H9 (cell line): ENCODE measurements at places on chromosomes 7 and 10.

- no peak for DNase-seq
Measured at GRCh38 chr10:91487911-91488582, 77.9 kb downstream of the HECTD2 start.

- no peak for DNase-seq
Measured at GRCh38 chr10:15189133-15189885, 20.8 kb upstream of the NMT2 start.

DNA sequence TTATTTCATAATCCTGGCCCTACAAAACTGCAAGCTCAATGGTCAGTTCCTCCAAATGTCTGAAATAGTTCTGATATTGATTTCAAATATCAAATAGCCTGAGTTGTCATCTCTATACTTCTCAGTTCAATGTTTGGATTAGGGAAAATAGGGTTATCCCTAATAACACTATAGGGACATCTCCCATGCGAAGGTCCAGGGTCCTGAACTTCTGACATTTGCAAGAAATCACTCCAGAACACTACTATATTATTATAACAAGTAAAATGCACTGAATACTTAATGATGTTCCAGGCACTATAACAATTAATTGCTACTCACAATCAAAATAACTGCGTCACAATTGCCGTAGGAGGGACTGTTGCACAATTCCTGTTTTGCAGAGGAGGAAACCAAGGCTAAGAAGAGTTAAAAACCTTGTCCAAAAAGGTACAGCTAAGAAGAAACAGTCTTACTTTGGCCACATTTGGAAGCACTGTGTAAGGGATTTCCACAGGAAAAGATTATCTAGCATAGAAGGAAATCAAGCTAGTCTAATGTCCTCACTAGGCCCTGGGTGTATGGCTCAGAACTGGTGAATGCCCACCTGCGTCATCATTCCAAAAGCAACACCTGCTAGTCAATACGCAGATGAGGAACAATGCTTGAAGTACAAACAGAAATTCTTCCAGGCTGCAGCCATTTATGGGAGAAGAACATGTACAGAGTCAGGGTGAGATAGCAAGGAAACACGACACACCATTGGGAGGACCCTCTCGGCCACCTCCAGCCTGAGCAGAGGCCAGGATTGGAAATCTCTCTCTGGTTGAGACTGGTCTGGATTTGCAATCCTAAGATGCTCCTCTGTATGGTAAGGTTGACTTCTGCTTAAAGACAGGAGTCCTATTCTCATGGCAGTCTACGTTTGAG lies 48.3 kb downstream of the ABLIM1 start:
- DNase-seq: no peak

DNA sequence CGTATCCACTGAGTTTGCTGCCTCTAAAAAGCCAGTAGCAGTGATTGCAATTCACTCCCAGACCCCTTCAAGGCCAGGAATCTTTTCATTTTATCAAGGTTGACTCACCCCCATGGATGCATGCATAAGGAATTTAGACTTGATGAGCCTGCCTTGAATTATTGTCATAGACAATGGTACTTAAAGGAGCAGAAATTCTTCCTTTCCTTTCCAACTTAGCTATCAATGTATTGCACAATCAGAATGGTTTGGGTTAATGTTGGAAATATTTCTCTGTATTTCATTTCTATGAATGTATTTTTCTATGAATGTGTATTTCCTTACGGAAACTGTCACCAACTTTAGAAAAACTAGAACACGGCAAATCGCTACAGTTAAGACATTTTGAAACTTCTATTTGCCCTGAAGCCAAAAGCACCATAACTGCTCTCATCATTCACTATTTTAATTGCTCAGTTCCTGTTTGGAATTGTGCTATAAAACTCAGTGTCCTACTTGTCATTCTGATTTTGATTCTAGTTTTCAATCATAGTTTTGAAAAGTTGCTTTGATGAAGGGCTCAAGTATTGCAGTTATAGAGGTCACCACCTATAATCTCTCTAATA lies 355.7 kb upstream of the AKR1E2 start:
- no peak for DNase-seq
